Stimulated activated CD4-positive, alpha-beta T cell treated with anti-CD3 and anti-CD28 coated beads, TNF-alpha, amount 100 ng/mL, for 1 hour (primary cell): ENCODE measurements at places on chromosomes 7 and 10.
A peak's percentile ranks its signal among the peaks of the same experiment; 100 is the strongest.

- no peak for DNase-seq
Observed at GRCh38 chr7:45105588-45106188, 5.8 kb downstream of the TBRG4 start.

- DNase-seq: no peak
Observed at GRCh38 chr10:57962839-57963238, 304.9 kb downstream of the IPMK start.

GRCh38 chr7:2452074-2452507 lies 24.1 kb downstream of the GRIFIN start:
- DNase-seq: no peak

GRCh38 chr7:107661081-107661864 lies 645 bp downstream of the SLC26A4 start:
- peak; percentile 31 for DNase-seq

DNA sequence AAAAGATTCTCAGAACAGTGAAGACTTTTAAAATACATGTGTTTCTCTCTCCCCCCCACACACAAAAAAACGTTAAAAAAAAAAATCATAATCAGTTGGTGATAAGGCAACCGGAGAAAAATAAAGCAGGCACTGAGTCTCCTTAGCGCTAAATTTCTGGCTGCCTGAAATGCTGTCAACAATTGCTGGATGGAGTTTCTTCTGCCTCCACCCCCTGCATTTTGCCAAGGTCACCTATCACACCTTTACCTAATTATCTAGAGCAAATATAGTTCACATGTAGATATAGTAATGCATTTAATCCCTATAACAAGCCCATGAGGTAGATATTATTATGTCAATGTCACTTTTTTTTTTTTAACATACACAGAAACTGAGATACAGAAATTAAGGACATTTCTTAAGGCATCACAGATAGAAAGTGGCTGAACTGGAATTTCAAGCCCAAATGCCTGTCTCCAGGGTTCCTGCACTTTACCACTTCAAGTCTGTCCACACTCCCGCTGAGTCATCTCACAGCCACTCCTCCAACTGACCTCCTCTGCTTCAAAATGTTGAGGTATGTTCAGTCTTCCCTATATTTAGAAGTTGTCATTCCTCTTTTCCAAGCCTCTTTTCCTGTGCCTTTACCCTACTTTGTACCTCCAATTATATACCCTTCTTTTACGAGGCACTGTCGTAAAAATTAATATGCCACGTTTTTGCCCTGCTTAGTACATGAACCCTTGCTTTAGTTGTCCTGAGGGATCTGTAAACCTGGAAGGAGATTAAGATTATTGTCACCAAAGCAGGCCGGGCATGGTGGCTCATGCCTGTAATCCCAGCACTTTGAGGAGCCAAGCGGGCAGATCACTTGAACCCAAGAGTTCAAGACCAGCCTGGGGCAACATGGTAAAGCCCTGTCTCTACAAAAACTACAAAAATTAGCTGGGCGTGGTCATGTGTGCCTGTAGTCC lies 72.8 kb upstream of the MPP7 start:
- DNase-seq: no peak

DNA sequence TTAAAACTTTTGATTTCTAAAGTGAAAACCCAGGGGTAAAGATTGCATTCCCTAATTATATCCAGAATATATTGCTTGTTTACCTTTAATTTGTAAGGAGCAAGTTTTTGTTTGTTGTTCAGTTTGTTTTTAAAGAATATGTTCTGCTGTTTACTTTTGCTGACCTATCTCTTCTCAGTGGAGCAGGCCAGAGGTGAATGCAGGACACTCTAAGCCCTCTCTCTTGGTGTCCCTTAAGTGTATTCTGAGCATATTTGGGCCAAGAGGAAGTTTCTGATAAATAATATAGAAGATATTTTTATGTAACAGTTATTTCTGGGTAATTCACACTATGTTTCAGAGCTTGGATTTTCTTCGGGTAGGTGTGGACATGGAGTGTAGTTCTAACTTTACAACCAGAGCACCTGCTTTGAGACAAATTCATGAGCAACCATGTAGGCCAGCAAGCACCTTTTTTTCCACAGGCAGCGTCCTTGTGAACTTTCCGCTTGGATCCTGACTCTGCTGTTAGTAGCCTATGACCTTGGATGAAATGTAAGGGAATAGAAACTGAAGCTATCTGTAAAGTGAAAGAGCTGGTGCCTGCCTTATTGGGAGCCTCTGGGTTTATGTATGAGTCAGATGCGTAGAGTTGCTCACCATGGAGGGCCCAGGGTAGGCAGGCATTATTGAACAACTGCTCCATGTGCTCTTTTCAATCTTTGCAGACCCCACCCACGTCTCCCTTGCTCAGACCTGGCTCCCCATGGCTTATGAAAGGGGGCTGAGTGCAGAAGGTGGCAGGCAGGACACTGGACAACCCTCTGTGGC lies 16.1 kb downstream of the OGDH start:
- no peak for DNase-seq

DNA sequence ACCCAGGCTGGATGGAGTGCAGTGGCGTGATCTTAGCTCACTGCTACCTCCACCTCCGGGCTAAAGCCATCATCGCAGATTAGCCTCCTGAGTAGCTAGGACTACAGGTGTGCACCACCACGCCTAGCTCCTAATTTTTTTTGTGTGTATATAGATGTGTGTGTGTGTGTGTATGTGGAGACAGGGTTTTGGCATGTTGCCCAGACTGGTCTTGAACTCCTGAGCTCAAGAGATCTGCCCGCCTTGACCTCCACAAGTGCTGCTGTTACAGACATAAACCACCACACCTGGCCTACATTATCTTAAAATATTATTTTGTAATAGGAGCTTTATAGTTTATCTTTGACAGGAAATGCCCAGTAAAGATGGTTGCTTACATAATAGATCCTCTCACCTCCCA lies 25.0 kb downstream of the FOXP2 start:
- DNase-seq: no peak

GRCh38 chr7:51180092-51180491 lies 136.5 kb downstream of the COBL start:
- DNase-seq: no peak

DNA sequence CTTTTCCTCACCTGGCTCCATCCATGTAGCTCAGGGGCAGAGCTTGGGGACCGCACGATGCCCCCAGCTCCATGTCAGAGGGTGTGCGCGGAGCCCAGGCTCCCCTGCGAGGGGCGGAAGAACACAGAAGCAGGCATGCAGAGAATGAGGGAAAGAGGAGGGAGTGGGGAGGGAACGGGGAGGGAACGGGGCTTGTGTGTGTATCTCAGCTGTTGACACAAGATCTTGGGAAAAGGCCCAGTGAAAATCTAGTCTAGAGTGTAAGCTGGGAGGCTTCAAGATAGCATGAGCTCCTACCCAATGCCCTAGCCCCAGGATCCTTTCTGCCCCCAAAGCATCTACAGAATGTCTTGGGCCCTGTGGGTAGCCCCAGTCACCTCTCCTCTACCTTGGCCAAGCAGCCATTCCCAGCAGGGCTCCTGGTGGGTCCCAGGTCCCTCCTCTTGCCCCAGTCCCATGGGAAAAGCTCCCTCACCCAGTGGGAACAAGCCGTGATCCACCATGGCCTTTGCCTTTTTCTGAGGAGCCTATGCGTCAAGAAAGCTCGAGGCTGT lies 25.1 kb upstream of the NDST2 start:
- DNase-seq: no peak

DNA sequence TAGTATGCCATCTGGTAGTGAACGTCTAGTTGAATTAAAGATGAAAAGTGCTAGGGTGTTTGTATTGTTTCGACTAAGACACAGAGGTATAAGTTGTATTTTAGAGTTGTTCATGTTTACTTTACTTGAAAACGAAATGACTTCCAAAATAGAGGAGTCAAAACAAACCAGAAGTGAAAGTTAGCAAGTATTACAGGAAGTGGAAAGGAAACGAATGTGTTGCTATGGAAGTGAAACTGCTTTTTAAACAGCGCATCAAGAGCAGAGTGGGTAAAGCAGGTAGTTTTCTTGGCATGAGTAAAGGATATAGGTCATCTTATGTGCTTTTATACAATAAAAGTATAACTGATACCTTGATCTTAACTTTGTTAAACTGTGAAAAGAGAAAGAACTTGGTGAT lies 20.0 kb upstream of the GALNTL5 start:
- no peak for DNase-seq

GRCh38 chr7:158531661-158532060 lies 56.0 kb downstream of the PTPRN2 start:
- no peak for DNase-seq

DNA sequence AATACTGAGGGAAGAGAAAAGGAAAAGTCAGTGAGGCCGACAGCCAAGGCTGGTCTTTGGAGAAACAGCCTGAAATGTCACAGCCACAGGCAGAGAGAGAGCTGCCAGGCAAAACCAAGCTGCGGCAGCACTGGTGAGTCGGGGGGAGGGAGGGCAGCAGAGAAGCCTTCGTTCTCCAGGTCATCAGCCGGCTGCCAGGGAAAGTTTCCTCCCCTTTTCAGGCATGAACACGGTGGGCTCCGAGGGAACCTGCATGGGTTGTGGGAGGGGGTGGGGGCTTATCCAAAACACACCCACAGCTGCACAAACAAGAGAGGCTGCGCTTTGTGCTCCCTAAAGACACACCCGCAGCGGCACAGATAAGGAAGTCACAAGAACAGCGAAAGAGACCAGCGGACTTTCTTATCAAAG lies 62.3 kb upstream of the NKX6-2 start:
- DNase-seq: no peak

DNA sequence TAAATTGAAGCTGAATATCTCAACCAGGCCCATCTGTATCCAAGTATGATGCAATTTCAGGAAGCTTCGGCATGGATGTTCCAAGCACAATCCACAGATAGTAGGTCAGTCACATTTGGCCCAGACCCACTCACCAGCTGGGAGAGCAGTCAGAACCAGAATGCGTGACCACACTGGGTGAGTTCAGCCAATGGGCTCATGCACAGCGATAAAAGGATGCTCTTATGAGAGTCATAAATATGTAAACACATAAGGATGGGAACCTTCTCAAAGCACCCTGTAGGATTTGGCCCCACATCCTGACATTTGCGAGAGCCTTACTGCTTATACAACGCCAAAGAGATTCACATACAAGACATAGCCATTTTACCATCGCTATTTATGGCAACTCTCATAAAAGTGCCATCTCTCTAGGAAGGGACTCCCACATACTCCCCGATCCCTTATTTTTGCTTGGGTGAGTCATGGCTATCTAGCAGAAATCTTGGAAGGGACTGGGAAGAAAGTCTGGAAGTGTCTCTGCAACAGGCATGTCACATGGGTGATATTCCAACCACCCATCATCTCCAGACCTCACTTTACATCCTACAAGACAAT lies 3.0 kb downstream of the AFAP1L2 start:
- DNase-seq: no peak

DNA sequence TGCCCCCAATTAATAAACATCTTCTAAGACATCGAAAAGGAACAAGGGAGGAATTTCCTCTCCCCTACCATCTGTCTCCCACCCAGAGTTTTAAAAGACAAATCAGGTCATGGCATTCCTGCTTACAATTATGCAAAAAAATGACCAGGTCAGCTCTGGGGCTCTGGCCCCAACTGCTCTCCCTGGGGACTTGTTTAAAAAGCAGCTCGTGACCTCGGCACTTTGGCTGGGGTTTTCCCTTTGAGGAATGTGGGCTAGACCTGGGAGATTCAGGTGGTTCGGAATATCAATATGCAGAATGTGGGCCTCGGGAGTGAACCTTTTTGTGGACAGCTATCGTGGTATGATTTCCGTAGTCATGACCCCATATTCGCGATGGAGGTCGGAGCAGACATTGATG lies 648 bp upstream of the RADIL start:
- DNase-seq: no peak

- no peak for DNase-seq
Observed at GRCh38 chr7:3754493-3755341, 453.7 kb downstream of the SDK1 start.

- DNase-seq: no peak
Observed at GRCh38 chr10:127351542-127351941, 155.2 kb upstream of the INSYN2A start.

- no peak for DNase-seq
Observed at GRCh38 chr10:128981251-128981650, 485.8 kb upstream of the MGMT start.

DNA sequence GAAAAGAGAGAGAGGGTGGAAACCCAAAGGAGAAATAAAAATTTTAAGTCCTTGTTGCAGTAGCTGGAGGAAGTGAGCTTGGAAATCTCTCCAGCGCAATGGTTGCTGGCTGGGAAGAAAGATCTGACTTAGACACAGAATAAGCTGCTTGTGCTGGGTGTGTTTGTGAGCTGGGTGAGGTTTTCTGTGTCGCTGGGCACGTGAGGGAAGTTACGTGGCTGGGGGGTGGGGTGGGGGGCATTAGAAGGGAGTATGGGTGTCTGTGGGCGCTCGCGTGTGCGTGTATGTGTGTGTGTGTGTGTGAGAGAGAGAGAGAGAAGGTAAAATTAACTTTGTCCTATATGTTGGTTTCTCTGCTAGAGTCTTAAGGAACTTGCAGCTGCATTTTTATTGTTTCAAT lies 11.6 kb downstream of the TCF7L2 start:
- DNase-seq: no peak

DNA sequence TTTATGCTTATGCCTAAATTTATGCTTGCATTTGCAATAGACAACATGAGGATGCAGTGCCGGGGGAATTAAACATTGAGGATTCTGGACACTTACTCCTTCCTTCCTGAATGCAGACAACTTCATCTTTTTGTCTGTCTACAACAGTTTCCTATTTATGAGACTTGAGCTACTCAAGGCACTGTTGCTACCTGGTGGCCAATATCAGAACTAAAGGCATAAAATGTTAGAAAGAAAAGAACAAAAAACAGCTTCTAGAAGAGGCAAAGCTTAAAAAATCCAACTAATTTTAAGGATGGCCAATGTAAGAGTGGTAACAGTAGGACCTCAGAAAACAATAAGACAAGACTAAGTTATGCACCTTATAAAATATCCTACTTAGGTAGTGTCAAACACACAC lies 144.5 kb upstream of the PTN start:
- DNase-seq: no peak

GRCh38 chr7:121744319-121744718 lies 128.6 kb upstream of the PTPRZ1 start:
- no peak for DNase-seq

- DNase-seq: no peak
Observed at GRCh38 chr7:27735831-27736230, 4.1 kb upstream of the TAX1BP1 start.

- no peak for DNase-seq
Observed at GRCh38 chr7:11212080-11212711, 238.5 kb downstream of the PHF14 start.

DNA sequence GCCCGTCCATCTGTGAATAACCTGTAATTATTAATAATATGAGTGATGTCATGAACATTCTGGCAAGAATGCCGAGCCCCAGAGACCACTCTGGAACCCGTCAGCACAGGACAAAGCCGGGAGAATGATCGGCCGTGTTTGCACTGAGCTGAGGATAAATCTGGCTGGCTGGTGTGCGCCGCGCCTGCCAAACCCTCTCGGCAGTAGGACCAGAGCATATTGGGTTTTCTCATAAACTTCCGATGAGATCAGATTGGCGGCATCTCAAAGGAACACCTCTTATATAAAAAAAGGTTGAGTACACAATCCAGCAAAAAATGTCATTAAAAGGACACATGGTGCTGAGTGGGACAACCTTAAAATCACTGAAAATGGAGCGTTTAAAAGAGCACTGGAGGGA lies 296.0 kb upstream of the MKI67 start:
- no peak for DNase-seq

GRCh38 chr7:76122516-76123239 lies 74.8 kb downstream of the MDH2 start:
- no peak for DNase-seq
